ENCODE measurements at places on chromosomes 3 and 15. TPM values are rescaled to one million over a fixed set of nuclear protein-coding genes. Genes with fewer than 3 reads are reported as not detected.

The COL6A6 gene
- 0.45 TPM for total RNA-seq

The EIF3J gene
- 40.0 TPM for total RNA-seq

The SH3GL3 gene
- total RNA-seq: 0.40 TPM

GRCh38 chr15:83472151-83472550 is 25.0 kb downstream of the SH3GL3 start:
- DNase-seq: no peak

GRCh38 chr15:70259028-70259424 is 161.3 kb upstream of the TLE3 start:
- peak; percentile 89 for DNase-seq

DNA sequence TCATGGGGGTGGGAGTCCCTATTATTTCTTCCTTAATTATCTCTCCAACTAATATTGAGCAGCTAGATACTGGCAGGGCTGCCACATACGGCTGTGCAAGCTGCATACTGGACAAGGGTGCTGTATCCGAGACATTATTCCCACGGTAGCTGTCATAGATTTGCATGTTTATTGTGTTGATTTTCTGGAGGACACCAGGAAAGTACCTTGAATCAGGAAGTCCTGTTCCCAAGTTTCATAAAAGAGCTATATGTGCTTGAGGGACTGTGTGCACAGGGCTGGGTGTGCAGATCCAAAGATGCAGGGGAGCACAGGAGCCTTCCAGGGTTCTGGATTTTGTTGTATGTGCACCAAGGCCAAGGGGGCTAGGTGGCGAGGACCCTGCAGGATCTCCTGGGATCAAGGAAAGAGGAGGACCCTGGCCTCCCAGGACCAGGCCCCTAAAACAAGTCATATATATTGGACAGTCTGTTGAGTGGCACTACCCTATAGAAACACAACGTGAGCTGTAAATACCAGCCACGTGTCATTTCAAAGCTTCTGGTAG is 119.2 kb upstream of the ALDH1A3 start:
- DNase-seq: no peak
